Mesendoderm (in vitro differentiated cells): ENCODE measurements at places on chromosomes 12 and 14.
A peak's percentile ranks its signal among the peaks of the same experiment; 100 is the strongest.

- DNase-seq: no peak
These were observed 461.4 kb upstream of the SYT1 start for GRCh38 chr12:78403136-78403535.

DNA sequence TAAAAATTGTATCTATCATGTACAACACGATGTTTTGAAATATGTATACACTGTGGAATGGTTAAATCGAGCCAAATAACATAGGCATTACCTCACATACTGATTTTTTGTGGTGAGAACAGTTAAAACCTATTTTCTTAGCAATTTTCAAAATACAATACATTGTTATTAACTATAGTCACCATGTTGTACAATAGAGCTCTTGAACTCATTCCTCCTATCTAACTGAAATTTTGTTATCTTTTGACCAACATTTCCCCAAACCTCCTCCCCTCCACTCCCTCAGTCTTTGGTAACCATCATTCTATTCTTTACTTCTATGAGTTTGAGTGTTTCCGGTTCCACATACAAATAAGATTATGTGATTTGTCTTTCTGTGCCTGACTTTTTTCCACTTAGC is 6.8 kb upstream of the SLC38A2 start:
- no peak for DNase-seq

GRCh38 chr12:96131230-96131788 is 62.9 kb upstream of the ELK3 start:
- no peak for DNase-seq

DNA sequence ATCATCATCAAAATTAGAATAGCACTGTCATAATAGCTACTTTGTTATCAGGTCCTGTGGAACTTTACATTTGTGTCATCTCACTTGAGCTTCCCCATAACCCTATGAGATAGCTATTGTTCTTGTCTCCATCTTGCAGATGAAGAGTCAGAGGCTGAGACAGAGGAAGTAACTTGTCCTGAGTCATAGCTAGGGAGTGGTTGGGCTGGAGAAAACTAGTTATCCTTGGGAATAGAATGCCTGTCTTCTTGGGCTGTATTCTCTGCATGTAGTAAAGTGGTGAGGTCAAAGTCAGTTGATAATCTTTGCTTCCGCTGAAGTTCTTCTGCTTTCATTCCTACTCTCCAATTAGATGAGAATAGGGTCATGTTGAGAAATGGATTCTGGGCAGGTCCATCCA is 117.0 kb downstream of the SMOC1 start:
- no peak for DNase-seq

DNA sequence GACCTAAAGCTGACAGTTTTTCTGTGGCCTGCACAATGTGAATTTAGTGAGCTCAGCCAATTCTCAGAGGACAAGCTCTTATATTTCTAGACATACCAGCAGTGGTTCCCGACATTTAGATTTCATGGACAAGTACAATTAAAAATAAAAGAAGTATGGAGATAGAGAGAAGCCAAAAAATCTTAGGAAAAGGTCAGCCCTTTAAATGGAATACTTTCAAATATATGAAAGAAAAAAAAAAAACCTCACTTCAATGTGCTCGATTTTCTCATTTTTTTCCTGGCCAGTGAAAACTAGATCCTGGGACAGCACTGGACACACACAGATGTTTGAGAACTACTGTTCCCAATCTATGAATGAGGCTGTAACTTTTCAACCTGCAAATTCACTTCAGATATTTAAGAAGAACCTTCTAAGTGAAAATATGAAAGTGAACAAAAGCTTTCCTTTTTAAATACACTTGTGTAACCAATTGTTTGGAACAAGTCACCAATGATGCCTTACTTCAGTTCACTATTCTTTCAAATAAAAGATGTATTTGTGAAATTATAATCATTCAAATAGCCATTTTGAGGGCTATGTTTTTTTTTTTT is 109.4 kb downstream of the SLC38A1 start:
- DNase-seq: no peak

GRCh38 chr12:97313471-97314190 is 149.0 kb upstream of the RMST start:
- peak; percentile 61 for DNase-seq

- DNase-seq: no peak
These were observed 7.9 kb downstream of the EIF2B2 start for GRCh38 chr14:75010472-75011093.

- DNase-seq: peak; percentile 76
These were observed at the start of gene TRHDE for GRCh38 chr12:72272091-72272661. TSS of gene TRHDE (plus strand) at chr12:72272370. CDS start at chr12:72272644, 274 bp downstream.

- DNase-seq: no peak
These were observed 16.0 kb upstream of the RNASE10 start for GRCh38 chr14:20489093-20489994.

- DNase-seq: no peak
These were observed 596.5 kb downstream of the MED13L start for GRCh38 chr12:115680967-115681366.

DNA sequence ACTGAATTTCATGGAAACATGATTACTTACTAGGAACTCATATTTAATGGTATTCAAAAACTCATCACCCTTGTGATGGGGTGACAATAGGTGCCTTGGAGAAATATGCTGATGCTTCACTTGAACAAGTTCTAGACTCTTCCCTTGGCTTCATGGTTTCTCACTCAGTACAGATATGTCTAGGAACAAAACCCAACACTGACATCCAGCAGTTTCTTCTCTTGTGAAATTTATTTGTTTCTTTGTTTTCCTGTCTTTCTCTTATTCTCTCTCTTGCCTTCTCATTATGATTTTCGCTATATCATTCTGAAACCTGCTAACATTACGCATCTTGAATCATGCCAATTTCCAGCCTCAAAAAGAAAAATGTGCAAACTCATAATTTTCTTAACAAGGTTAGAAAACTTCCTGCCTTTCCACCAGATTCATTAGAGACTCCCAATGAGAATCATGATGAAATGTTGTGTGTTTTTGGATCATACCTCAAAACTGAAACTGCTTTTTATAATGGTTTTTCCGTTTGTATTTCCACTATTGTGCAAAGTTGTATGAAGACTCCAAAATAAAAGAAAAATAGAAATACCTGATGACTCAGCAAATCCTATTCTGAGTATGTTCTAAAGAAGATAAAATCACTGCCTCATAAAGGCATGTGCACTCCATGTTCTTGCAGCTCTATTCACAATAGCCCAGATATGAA is 1021.5 kb downstream of the TMEM121 start:
- DNase-seq: no peak

GRCh38 chr12:12734054-12734453 is 16.9 kb downstream of the CDKN1B start:
- DNase-seq: no peak

GRCh38 chr12:12366701-12367481 is 10.0 kb downstream of the BORCS5 start:
- DNase-seq: no peak

- no peak for DNase-seq
These were observed 2.8 kb upstream of the CLEC9A start for GRCh38 chr12:10027721-10028120.
